ENCODE measurements at places on chromosomes 12 and 14.
A peak's percentile ranks its signal among the peaks of the same experiment; 100 is the strongest.

DNA sequence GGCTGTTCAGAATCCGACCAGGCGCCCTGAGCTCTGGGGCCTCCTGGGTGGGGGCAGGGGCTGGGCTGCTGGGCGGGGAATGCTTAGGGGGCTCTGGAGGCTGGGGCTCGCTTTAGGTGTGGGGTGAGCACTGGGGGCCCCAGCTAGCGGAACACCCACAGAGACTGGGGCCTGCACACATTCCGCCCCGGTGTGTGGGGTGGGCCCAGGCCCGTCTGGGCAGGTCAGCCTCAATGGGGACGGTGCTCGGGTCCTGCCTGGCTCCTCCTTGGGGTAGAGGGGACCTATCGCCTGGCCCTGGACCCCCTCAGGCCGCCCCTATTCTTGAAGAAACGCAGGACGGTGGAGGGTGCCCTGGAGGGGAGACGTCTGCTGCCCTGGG lies 364.8 kb downstream of the TMEM121 start:
- peak; percentile 1 for DNase-seq

- no peak for DNase-seq
Observed at GRCh38 chr14:37889087-37889486, 293.7 kb downstream of the TTC6 start.

DNA sequence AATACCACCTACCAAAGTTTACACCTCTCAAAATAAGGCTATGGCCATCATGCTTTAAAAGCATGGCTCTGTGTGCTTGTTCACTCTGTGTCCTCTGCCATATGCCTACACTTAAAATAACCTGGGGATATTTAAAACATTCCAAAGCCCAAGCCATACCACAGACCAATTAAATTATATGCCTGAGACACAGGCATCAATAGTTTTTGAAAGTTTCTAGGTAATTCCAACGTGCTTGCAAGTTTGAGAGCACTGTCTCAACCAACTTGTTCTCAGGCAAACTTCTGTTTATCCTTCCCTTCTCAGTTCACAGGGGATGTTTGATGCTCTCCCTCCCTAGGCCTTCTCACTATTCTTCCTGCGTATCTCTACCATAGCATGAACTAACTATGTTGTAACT lies 3.4 kb upstream of the FRMD6 start:
- no peak for DNase-seq

- DNase-seq = no peak
Observed at GRCh38 chr12:127888943-127889719, 377.8 kb upstream of the TMEM132C start.

GRCh38 chr14:22829661-22830442 lies at the start of gene MRPL52:
TSS of gene MRPL52 (plus strand) at chr14:22829887. CDS start at chr14:22829913, 26 bp downstream.
- peak; percentile 89 for DNase-seq

DNA sequence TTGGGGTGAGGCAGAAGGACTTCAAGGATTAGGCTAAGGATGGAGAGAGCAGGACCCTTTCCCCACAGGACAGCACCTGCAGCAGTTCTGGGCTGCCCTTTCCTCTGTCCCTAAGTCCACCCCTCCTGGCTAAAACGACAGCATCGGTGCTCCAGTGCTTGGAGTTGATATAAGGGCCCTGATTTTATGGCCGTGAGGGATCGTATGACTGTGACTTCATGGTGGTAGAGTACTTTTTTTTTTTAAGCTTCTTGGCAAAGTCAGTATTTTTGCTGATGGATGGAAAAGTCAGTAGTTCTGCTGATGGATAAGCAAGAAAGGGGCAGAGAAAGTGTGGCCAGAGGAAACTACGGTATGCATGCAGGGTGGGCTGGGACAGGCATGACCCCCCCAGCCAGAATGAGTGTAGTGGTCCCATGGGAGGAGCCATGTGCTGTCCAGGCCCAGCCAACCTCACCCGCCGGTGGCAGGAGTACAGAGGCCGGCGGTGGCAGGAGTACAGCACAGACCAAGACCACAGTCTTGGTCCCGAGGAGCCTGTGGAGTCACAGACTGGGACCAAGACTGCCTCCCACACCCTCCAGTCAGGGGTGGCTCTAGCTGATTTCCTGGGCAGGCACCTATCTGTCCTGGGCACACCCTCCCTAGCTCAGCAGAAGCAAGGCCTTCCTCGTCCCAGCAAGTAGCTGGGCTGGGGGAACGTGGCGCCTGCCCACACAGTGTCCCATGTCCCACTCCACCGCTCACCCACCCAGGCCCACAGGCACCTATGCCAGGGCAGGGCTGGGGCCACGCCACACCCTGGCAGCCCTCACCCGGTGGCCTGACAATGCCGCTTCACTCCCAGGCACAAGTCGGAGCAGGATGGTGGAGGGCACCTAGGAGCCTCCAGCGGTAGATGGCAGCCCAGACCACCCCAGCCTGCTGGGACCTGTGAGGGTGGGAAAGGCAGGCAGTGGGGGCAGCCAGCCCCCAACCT lies 46.3 kb downstream of the CCDC88C start:
- no peak for DNase-seq

- DNase-seq = no peak
Observed at GRCh38 chr12:90827567-90827966, 127.4 kb downstream of the CCER1 start.

DNA sequence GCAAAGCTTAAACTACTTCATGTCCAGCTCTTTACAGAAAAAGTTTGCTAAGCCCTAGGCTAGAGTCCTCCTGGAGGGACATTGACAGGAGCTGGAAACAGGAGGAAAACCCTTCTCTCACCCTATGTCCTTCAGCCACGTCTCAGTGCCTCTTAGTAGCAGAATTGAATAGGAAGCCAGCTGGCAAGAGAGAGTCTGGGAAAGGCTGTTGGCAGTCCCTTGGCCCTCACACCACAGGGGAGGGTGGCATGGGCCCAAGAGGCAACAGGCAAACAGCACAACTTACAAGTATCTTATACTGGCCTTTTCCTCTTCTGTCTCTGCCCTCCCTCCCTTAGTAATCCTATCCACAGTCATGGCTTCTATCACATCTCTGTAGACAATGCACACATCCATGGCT lies 27.7 kb upstream of the DHRS2 start:
- no peak for DNase-seq

DNA sequence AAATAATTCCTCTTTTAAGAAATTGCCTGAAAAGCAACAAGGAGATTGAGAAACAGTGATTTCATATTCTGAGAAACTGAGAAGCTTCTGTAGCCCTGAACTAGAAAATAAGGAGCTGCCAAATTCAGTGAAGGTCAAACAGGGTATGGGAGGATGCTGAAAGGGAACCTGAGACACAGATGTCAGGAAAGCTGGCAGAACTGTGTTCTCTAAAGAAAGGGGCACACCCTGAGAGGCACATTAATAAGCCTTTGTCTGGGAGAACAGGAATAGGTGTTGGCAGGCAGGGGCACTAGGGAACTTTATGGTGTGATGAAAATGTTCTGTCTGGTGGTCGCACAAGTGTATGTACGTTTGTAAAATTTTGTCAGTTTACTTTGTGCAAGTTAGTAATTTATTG lies 29.6 kb downstream of the VRK1 start:
- no peak for DNase-seq

- DNase-seq = peak; percentile 37
Observed at GRCh38 chr12:124919521-124920352, 5.3 kb upstream of the UBC start.

- DNase-seq = no peak
Observed at GRCh38 chr12:58918469-58918844, 1.8 kb downstream of the LRIG3 start.

DNA sequence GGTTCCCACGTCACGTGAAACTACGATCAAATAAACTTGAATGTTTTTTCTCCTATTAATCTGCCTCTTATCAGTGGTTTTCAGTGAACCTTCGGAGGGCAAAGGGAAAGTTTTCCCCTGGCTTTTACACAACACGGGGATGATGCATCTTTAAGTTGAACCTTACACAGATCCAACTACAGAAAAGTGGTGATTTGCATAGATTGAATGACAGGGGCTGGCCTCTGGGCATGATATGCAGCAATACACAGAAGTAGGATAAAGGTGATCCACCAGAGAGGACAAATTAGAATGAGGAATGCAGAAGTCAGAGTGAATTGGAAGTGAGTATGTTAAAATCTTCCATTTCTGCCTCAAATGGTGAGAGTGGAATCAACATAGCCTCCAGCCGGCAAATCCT lies 11.6 kb downstream of the GSG1 start:
- DNase-seq = no peak

DNA sequence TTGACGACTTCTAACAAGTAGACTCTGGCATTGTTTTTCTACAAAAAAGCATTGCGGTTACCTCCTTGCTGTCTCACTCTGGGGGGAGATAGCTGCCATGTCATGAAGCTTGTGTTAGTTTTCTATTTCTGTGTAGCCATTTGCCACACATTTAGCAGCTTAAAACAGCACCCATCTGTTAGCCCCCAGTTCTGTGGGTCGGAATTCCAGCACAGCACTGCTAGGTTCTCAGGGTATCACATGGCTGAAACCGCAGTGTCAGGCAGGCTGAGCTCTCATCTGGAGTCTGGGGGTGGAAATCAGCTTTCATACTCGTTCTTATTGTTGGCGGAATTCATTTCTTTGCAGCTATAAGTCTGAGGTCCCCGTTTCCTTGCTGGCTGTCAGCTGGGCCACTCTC lies 19.9 kb upstream of the STXBP6 start:
- DNase-seq = no peak

GRCh38 chr12:89230376-89231315 lies 121.7 kb downstream of the DUSP6 start:
- DNase-seq = no peak

DNA sequence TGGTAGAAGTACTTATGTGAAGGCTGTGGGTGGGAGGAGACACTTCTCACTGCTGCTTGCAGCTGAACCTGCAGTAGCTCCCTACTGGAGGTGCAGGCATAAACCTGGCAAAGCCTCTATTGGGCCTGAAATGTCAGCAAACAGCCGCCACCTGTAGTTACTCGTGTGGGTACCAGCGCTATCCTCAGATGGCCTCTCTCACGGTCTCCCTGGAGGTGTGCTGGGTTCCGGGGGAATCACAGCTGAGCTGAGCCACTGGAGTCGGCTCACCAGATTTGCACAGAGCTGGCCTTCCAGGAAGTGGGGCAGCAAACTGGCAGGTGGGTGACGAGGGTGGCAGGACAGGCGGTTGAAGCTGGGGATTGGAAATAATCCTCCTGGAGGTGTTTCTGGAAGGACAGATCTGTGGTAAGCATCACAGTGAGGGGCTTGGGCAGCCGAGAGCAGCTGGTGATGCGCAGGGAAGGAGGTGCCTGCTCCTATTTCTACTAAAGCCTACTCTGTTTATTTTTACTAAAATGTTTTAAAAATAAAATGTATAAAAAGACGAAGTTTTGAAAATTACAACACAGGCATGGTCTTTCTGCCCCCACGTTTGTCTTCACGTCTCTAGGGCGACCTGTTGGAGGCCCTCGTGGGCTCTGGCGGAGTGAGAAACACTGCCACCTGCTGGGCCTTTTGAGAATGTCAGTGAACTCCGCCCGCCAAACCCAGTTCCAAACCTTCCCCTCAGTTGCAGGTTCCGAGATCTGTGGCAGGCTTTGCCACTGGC lies 67.8 kb upstream of the PLEKHG3 start:
- DNase-seq = peak; percentile 65

DNA sequence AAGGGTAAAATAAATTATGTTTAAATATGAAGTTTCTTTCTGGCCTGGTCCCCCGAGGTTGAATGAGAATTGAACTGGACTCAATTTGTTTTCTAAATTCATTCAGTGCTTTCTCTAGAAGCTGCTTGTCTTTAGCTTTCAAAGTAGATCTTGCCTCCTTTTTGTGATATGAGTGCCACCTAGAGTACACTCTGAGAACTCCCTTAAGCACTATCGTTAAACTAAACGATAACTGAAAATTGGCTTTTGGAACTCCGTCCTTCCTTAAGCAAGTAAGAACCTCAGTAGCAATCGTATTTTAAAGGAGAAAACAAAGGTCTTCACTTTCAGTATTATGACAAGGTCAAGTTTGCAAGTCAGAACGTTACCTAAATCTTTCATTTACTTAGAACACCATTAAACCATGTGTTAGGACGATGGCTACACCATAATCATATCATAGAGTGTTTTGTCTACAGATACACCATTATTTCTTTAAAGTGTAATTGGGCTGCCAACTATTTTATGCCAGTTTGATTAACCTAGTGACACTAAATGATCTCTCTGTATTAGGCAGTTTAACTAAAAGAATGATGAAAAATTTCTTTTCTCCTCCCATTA lies 364.8 kb downstream of the SNAPC1 start:
- DNase-seq = peak; percentile 21

DNA sequence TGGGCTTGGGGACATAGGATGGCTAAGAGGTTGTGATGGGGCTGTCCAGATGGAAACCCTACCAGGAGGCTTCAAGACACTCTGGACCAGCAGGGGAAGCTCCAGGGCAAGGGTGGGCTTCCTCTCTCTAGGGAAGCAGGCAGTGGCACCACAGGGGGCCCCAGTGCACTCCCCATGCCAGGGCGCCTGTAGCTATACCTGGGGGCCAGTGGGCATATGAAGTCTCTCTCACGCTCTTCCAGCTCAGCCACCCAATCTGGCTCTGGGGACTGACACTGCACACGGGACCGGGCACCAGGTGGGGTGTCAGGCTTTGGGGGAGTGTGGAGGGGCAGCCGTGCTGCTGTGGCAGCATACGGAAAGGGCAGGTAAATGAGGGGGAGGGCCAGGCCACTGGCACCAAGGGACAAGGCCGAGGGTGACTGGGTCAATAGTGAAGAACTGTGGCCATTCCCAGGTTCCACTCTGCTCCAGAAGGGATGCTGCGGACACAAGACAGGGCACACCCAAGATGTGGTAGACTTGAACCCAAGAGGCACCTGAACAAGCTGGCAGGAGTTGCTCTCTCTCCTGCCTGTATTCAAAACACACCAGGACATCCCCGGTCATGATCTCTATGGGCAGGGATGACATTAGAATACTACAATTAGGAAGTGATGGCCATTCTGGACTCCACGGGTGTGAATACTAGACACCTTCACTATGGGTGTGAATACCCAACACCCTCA lies 27.5 kb downstream of the RFLNA start:
- no peak for DNase-seq

GRCh38 chr14:65255583-65256461 lies 153.5 kb upstream of the MAX start:
- peak; percentile 32 for DNase-seq

- no peak for DNase-seq
Observed at GRCh38 chr14:105197211-105197641, 16.1 kb upstream of the NUDT14 start.

- no peak for DNase-seq
Observed at GRCh38 chr14:80522936-80523335, 311.6 kb upstream of the DIO2 start.

DNA sequence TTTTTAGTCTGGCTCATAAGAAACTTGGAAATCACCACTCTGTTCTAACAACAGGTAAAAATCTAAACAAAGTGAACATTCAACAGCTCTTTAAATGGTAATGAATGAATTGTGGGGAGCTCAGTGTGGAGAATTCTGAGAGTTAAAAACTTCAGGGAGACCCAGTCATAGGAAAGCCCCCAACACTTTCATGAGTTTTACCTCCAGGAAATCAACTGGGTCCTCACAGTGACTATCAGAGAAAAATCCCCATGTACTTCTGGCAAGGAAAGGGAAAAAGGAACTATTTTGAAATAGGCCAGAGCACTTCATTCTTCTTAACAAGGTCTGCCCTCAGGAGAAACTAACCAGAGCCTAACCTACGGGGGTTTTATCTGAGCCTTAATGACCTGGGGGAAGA lies 134.7 kb downstream of the CMAS start:
- DNase-seq = no peak

GRCh38 chr12:94305130-94305957 lies 154.3 kb downstream of the CEP83 start:
- no peak for DNase-seq
